ENCODE measurements at places on chromosomes 16 and 17.

DNA sequence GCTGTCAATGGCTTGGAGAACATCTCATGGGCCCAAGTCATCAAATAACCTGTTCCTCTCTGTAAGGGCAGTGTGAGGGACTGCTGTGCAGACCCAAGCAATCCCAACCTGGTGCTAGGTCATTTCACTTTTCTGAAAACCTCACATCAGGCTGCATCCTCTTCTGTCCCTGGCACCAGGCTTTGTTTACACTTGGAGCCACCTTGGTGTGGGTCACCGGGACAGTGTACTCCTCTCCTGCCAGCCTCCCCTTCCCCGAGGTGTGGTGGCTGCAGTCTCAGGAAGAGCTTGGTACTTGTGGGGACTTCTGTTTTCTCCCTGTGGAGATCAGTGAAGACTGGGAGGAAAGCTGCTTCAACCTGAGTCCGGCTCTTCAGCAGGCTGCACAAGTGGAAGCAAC, 12.4 kb downstream of the SLC7A6OS start:
- no peak for DNase-seq

- DNase-seq: peak; percentile 81
Measured at GRCh38 chr16:10988164-10988803, 43.9 kb downstream of the CLEC16A start.

GRCh38 chr17:17419631-17420030, 57.2 kb upstream of the MED9 start:
- DNase-seq: no peak

DNA sequence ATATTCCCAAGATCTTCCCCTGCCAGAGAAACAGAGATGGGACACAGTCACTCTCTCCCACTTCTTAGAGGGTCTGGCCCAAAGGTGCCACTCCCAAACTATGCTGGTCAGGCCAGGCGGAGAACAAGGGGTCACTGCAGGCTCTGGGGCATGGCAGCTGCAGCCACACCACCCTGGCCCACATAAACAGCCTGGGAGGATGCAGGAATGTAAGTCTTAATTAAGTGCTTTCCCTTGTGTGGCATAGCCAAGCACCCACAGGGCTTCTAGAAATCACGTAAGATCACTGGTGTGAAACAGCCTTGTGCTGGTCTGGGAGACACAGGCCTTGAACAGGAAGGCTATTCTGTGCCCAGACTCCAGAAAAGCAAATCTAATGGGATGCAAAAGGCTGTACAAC, 31.5 kb downstream of the ABCC12 start:
- no peak for DNase-seq

DNA sequence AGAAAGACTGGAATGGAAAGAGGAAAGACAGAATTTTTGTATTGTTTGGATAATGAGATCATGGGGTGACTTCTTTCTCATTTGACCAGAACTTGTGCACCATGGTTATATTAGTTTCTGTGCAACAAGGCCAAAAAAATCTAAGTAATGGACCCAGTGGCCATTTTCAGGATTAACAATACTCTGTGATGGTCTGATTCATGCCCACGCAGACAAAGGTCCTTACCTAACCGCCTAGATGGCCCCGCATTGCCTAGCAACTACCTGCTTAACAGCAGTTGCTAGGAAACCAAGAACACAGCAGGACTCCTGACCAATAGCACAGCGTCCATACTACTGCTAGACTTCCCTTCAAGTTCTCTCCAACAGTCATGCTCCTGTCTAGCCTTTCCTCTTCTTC, 22.4 kb downstream of the MIS12 start:
- no peak for DNase-seq

DNA sequence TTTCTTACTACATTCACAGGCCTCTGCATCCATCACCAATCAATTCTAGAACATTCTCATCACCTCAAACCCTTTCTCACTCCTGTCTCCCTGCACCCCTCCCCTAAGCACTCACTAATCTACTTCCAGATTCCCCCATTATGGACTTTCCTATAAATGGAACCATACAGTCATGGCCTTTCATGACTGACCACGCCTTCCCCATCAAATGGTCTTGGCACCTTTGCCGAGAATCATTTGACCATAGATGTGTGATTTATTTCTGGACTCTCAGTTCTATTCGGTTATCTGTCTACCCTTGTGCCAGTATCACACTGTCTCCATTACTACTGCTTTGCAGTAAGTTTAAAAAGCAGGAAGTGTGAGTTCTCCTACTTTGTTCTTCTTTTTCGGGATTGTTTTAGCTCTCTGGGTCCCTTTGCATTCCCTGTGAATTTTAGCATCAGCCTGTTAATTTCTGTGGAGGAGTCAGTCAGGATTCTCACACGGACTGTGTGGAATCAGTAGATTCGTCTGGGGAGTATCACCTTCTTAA, 27.5 kb downstream of the GTF3C1 start:
- DNase-seq: no peak

- no peak for DNase-seq
Measured at GRCh38 chr17:5707482-5707881, 123.2 kb upstream of the NLRP1 start.

GRCh38 chr16:56860226-56861020, 4.6 kb upstream of the SLC12A3 start:
- DNase-seq: no peak

DNA sequence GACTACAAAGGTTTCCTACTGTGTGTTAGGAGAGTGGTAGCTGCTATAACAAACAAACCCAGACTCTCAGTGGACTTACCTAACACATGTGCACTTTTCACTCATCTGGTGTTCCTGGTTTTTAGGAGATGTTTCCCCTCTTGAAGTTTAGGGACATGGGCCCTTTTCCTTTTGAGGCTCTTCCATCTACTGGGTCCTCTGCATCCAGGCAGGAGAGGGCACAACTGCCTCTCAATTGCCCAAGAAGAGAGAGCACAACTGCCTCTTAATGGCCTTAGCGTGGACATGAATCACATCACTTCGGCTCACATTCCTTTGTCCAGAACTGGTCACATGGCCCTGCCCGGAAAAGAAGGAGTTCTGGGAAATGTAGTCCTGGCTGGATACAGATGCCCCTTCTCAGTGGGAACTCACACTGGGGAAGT, 9.8 kb upstream of the TNRC6C start:
- no peak for DNase-seq

GRCh38 chr16:3027983-3028715, 4.3 kb downstream of the THOC6 start:
- peak; percentile 79 for DNase-seq

GRCh38 chr16:85396879-85397871, 215.9 kb upstream of the GSE1 start:
- no peak for DNase-seq

DNA sequence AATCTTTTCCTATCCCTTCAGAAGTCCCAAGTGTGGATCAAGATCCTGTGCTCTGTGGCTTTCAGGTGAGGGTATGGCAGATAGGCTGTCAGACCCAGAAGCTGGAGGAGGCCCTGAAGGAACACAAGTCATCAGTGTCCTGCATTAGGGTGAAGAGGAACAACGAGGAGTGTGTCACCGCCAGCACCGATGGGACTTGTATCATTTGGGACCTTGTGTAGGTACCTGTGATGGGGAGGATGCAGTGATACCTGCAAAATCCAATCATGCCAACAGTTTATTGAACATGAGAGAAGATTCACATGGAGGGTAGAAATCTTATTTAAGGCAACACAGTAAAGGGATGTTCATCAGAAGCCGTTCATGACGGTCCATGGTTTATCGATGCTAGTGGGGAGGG, 10.0 kb upstream of the USP43 start:
- DNase-seq: no peak

DNA sequence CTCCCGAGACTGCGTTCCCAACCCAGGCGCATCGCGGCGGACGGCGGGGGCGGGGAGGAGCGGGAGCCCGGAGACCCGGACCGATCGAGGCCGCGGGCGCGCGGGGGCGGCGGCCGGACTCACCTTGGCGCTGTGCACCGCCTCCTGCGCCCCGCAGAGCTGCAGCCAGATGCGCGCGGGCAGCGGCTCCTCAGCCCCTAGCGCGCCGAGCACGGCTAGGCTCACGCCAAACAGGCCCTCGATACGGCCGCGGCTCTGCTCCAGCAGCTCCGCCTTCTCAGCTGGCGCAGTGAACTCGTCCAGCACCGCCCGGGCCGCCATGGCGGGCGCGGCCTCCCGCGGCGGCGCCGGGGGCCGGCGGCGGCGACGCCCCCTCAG, 339 bp downstream of the N4BP1 start:
- DNase-seq: no peak

DNA sequence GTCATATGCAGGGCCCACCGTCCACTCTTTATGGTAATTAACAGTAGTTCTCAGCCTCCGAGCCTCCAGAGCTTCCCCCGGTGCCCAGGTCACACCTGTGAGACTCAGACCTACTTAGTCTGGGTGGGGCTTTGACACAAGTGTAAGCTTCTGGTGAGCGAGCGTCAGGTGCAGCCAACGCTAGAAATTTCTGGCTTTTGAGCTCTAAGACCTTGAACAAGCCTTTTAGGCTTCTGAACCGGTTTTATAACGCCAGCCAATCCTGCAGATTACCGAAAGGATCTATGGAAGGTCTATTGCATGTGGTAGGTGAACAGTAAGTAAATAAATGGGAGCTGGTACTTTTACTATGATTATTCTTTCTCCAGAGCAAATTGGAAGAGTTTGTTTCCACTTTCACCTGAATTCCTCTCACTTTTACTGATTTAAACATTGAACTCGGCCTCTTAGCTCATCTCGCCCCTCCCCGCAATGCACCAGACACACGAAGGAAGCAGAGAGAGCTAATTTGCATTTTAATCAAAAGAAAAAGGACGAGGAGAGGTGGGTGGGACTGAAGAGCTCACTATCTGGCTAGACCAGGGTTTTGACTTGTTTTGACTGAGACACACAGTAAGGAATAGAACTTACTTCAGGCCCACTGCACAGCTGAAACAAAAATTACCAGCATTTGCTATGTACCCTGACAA, 47.1 kb downstream of the ABAT start:
- DNase-seq: no peak
